ENCODE measurements at places on chromosomes 4 and X. TPM values are rescaled to one million over a fixed set of nuclear protein-coding genes. Genes with fewer than 3 reads are reported as not detected.

MAGEB5 gene
- total RNA-seq: not detected

SASH3 gene
- total RNA-seq: 18.7 TPM

TENM3 gene
- 30.6 TPM for total RNA-seq

DDX53 gene
- not detected for total RNA-seq

EMCN gene
- 27.5 TPM for total RNA-seq

PABPC1L2B gene
- total RNA-seq: not detected

PDZD11 gene
- total RNA-seq: 33.0 TPM

ZCCHC4 gene
- total RNA-seq: 18.7 TPM

HOPX gene
- total RNA-seq: 4.8 TPM

PLXNA3 gene
- total RNA-seq: 6.1 TPM

PABPC4L gene
- total RNA-seq: 1.2 TPM

COX7B2 gene
- total RNA-seq: not detected

NALF2 gene
- total RNA-seq: 0.59 TPM

GC gene
- not detected for total RNA-seq

BEX4 gene
- 21.9 TPM for total RNA-seq
